ENCODE measurements at places on chromosomes 13 and 19.

DNA sequence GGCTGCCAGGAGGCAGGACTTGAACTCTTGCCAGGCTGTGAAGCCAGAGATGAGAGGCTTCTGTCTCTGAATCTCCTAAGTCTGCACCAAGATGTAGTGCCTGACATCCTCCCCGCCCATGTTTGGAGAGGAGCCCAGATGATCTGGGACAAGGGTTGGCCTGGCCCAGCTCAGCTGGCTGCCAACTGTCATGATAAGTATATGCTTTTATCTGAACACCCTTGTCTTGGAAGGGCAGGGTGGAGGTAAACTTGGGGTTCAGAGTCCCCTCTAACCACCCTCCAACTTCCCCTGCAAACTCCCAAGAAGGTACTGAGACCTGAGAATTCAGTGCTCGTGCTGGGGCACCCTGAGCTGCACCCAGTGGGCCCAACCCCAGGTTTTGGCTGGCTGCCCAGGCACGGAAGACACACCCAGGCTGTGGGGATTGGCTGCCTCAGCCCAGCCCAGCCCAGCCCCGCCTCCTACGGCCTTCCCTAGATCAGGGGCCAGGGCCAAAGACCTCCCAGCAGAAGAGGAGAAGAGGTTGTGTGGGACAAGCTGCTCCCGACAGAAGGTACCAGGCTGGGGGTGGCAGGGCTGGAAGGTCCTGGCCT, at the start of gene CYP4F12:
Gene CYP4F12 (plus strand): TSS at position 508 of the 596 bp plus-strand sequence. CDS start 443 bp downstream, outside the sequence.
- DNase-seq, result peak; percentile 13

DNA sequence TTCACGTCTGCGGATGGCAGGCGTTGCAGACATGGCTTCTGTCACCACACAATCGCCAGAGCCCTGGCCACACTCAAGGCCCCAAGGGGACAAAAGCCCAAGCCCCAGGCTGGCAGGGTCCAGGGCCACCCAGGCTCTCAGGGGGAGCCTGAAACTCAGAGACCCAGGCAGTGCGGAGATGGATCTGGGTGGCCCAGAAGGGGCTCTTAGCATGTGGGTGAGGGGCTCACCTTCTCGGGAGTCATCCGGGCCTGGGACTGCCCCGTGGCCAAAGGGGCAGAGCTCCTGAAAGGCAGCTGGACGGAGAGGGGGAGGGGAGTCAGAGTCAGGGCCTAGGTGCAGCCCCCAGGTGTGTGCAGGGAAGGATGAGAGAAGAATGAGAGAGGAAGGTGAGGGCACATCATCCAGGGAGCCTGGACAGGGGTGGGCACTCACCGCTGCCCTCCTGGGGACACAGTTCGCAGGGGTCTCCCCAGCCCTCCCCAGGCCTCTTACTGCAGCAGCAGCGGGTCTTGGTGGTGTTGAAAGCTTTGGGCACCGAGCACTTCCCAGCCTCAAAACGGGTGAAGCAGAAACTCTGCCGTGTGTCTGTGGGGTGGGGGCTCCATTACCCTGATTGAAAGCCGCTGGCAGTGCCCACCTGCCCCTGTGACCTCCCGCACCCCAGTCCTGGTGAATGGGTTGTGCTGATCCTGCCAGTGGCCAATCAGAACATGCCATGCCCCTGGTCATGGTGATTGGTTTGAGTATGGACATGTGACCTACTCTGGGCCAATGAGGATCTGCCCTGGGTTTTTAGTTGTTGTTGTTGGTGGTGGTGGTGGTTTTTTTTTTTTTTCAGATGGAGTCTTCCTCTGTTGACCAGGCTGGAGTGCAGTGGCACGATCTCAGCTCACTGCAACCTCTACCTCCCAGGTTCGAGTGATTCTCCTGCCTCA, 37.4 kb downstream of the CCL25 start:
- no peak for DNase-seq

- DNase-seq, result no peak
Measured at GRCh38 chr13:33394294-33394932, 108.9 kb upstream of the STARD13 start.

DNA sequence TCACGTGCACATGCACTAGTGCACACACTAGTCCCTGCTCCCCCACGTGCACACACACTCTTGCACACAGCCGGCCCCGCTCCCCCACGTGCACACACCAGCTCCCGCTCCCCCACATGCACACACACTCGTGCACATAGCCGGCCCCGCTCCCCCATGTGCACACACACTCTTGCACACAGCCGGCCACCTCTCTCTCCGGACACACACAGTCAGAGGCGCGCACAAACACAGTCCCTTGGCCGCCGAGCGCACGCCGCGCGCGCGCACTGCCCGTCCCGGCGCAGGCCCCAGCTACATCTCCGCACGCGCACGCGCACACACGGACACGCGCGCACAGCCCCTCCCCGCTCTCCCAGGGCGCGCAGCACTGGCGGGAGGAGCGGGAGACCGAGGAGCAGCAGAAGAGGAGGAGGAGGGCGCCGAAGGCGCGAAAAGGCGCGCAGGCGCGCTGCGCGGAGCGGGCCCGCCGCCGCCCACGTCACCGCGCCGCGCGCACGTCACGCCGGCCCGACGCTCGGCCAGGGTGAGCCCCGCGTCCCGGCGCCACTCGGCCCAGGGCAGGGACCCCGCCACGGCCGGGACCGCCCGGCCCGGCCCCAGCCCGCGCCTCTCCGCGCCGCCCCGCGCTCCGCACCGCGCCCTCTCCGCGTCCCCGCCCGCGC, at the start of gene TFDP1:
Gene TFDP1 (plus strand): TSS at position 549 of the 665 bp plus-strand sequence. CDS start 1,085 bp downstream, outside the sequence.
- DNase-seq, result peak; percentile 68

GRCh38 chr19:5590151-5590864, 22.6 kb upstream of the TINCR start:
- no peak for DNase-seq

GRCh38 chr13:25440061-25440460, 68.3 kb downstream of the ATP8A2 start:
- DNase-seq, result no peak

Measured in CD8-positive, alpha-beta T cell (primary cell).